ENCODE measurements at places on chromosomes 16 and 17. TPM values are rescaled to one million over a fixed set of nuclear protein-coding genes. Genes with fewer than 3 reads are reported as not detected.

DNA sequence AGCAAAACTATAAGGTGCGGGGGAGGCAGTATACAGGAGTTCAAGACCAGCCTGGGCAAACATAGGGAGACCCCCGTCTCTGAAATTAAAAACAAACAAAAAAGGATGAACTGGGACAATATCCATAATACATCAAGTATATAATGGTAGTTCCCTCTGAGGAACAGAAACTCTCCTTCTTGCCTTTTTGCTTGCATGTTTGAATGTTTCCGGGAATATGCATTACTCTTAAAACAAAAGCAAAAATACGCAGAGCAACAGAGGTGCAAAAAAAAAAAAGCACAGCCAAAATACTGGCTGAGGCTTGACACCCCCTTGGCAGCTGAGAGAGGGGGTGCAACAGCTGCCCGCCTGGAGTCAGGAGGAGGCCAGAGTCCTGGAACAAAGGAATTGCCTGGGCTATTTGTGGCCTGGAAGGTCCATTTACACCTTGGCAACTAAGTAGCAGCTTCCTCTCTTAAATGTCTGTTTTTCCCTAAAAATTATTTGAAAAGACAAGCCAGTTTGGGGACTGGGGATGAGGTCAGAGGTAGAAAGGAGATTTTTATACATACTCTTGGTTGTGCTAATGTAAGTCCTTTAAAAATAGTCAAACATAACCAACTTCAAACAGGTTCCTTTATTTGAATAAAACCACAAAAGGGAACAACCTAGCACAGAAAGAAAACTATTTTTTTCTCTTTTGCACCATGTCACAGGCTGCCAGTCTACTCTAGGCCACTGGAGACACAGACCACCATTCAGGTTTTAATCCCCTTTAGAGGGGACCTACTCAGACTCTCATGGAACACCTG is 19.5 kb downstream of the USP7 start:
- DNase-seq, result no peak

SPNS2 gene
- 0.95 TPM for total RNA-seq

UNC45B gene
- not detected for total RNA-seq

- DNase-seq, result no peak
These were observed 44.9 kb downstream of the MEOX1 start for GRCh38 chr17:43616852-43617251.

RNF167 gene
- total RNA-seq, result 152 TPM

- peak; percentile 81 for DNase-seq
These were observed at the start of gene VEZF1 for GRCh38 chr17:57987581-57988300. TSS of gene VEZF1 (minus strand) at chr17:57988254. CDS start at chr17:57988111, 143 bp downstream.

GRCh38 chr17:14762736-14763479 is 462.0 kb downstream of the HS3ST3B1 start:
- no peak for DNase-seq

KIF1C gene
- total RNA-seq, result 35.7 TPM

- no peak for DNase-seq
These were observed 8.5 kb downstream of the ADGRG3 start for GRCh38 chr16:57676553-57677085.

GRCh38 chr17:7177954-7178477 is 1.2 kb downstream of the ASGR1 start:
- DNase-seq, result peak; percentile 13

DNA sequence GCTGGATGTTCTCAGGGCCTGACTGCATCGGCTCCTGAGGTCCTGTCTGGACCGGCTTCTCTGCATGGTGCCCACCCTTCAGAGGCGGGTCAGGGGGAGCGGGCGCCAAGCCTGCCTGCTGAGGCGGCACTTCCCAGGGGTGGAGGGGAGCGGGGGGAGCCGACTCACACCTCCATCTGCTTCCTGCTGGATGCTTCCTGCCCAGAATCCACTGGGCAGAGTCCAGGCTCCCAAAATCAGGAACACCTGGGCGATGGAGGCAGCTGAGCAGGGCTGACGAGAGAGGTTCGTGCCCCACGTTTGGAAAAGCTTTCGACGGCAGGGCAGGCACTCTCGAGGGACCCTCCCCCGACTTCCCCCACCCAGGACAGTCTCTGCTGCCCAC is 42.2 kb downstream of the TIMM22 start:
- DNase-seq, result no peak

- peak; percentile 79 for DNase-seq
These were observed 20.6 kb downstream of the CYB561 start for GRCh38 chr17:63425483-63425882.

DNA sequence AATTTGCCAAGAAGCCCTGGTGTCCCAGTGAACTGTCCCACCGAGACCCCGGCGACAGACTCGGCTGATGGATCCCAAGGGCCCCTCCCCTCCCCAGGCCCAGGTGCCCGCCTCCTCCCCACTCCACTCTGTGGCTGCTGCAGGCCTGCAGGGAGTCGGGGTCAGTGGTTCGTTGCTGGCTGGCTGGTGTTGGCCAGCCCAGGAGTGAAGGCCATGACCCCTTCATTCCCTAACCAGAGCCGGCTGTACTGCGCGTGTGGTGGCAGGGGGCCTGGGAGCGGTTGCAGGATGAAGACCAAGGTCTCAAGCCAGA is 9.2 kb upstream of the TBX2 start:
- no peak for DNase-seq

DNA sequence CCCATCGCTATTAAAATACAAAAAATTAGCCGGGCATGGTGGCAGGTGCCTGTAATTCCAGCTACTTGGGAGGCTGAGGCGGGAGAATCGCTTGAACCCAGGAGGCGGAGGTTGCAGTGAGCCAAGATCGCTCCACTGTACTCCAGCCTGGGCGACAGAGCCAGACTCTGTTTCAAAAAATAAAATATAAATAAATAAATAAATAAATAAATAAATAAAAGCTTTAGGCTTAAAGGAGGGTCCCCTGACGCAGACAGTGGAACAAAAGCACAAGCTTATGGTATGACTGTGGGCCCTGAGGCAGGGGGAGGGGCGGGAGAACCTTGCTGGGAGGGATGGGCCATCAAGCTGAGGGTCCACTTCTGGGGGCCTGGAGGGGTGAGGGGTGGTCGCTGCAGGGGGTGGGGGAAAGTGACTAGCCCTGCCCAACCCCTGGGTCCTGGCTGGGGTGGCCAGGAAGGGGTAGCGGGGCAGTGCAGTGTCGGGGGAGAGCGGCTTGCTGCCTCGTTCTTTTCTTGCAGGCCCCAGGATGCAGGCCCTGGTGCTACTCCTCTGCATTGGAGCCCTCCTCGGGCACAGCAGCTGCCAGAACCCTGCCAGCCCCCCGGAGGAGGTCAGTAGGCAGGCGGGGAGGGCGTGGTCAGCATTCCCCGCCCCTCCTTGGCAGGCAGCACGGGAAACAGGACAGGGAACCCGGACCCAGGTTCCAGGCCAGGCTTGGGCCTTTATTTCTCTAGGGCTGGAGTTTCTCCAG is 4.7 kb downstream of the SERPINF1 start:
- DNase-seq, result no peak

ADGRG1 gene
- 8.5 TPM for total RNA-seq
